ENCODE measurements at places on chromosomes 6 and 20.

GRCh38 chr6:144690666-144691065 lies 405.5 kb downstream of the UTRN start:
- DNase-seq: no peak

DNA sequence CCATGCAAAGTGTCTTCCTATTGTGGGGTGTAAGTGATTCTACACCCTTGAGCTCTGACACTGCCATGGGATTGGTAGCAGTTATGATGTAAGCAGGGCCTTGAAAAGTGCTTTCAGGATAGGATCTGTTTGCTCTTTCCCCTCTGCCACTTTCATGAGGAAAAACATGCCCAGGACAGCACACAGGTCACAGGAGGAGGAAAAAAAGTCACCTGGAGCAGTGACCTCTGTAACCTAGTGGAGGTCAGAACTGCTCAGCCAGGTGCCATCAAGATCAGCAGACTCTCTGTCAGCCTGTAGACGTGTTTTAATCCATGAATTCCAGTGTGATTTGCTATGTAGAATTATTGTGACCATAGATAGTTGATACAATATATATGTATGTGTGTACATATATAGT lies 92.7 kb upstream of the BMP2 start:
- DNase-seq: no peak

GRCh38 chr6:114203460-114203859 lies 139.4 kb downstream of the HS3ST5 start:
- no peak for DNase-seq

DNA sequence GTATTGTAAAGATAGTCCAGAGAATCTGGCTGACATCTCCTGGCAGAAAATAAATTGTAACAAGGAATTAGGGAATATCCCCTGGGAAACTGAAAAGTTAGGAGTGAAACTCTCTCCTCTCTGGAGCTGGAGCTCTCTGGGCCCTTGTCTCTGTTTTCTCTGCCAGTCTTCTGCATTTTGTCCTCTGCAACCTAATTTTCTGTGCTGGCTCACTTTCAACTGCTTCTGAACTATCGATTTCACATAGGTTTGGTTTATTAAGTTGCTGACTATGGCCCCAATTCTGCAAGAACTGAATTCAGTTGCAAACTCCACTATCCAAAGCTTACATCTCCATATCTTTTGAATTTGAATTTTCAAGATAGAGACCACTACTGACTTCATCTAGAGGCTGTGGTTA lies 9.3 kb downstream of the TCF21 start:
- no peak for DNase-seq

DNA sequence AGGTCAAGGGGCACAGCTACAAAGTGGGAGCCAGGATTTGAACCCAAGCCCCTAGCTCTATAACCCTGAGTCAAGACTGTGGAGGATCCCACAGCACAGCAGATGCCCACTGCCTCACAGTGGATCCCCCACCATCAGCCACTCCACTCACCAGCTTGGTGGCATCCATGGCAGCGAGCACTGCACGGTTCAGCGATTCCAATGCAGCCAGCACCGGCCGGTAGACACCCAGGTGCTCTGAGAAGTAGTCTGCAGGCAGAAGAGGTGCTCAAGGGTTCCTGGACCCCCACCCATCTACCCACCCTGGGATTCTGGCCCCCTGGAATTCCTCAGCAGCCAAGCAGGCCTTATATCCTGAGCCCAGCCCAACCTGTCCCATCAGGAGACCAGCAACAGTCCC lies 2.5 kb downstream of the ACTL10 start:
- no peak for DNase-seq

DNA sequence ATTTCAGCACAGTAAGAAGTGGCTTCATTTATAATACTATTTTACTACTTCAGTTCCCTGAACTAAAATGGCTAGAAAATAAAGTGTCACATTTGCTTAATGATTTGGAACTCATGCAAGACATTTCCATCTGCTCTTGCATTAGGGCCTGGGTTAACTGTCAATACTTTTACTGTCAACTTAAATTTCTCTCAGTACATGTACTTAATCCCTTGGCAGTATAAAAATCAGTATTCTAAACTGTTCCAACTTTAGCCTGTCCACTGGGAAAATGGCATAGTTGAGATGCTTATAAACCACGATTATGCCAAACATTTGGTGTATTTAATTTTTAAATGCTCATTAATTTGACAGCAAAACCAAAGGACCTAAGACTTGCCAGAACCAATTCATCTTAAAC lies 154.5 kb downstream of the ASCC3 start:
- no peak for DNase-seq

GRCh38 chr6:71375676-71376075 lies 87.1 kb downstream of the OGFRL1 start:
- no peak for DNase-seq

DNA sequence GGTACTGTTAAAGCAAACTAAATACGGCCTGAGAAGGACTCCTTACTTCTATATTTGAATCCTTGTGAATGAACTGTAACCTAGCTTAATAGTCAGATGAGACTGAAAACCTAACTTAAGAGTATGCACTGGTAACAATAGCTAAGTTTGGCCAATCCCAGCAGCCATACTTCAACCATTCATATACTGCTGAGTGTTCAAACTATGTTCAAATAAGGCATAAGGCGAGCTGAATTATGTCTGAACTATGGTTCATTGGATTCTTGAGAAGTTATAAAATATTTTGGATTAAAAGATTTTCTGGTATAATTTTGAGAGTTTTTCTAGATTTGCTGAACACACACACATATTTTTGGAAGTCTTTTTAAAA lies 2.2 kb downstream of the SMPDL3A start:
- DNase-seq: no peak

GRCh38 chr6:157575436-157576145 lies 194.6 kb downstream of the ZDHHC14 start:
- DNase-seq: no peak

Data from stimulated activated CD8-positive, alpha-beta memory T cell treated with anti-CD3 and anti-CD28 coated beads, Interleukin-4, amount 100 ng/mL, for 4 hours (primary cell).